Stimulated activated CD4-positive, alpha-beta T cell treated with anti-CD3 and anti-CD28 coated beads, TNF-alpha, amount 100 ng/mL, for 4 hours (primary cell): ENCODE measurements at places on chromosomes 12 and 14.

DNA sequence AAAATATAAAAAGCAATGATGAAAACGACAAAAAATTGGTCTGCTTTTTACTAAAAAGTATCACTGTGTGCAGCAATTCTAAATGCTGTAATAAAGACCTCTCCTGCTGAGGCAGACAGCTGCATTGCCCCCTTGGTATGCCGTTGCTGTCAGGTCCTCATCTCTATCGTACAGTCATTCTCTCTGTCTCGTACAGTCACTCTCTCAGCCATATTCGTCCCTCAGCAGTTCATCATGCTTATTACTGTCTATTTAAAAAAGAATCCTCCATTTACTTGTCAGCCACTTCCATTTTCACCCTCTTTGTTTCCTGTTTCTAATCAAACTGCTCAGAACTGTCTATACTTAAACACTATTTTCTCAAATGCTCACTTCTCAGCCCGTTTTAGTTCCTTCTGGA lies 123.6 kb downstream of the DIP2B start:
- no peak for DNase-seq

DNA sequence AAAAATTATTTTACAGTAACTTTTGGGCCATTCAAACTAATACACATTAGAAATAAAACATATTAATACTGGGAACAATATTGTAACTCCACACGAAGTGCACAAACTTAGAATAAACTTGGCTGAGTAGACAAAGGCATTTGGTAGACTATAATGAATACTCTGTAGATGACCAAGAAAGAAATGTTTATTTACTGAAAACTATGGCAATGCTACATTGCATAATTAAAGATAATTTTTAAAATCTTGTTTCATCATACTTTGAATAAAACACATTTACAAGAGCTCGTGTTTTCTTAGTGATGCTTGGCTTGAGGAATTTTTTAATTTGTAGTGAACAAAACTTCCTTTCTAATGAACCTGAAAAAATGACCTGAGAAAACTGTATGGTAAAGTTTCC lies 21.3 kb downstream of the RERG start:
- DNase-seq: no peak

- no peak for DNase-seq
These were observed 32.3 kb downstream of the EP400 start for GRCh38 chr12:131982041-131982440.

DNA sequence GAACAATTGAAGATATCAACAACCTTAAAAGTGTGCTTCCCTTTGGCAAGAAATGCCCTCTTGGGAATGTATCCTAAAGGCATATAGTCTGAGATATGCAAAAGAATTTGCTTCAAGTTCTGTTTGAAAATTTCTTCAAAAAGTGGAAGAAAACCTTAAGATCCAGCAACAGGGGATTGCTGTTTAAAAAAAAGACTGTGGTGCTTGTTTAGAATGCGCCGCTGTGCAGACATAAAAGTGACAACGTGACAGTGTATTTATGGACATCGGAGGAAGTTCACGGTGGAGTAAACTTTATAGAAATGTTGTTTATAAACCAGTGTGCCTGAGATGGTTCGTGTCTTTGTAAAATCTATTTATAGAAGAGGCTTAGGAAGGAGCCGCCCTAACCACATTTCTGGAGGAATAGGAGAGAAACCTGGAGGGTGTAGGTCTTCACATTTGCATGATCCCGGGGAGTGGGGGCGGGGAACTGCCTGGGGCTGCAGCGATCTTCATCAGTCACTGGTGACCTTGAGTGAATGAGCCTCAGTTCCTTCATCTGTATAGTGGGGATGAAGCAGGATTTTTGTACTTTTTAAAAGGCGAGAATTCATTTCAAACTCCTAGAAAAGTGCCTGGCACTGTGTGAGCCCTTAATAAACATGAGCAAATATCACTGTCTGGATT lies 27.5 kb downstream of the ADGRD1 start:
- DNase-seq: no peak

- DNase-seq: no peak
These were observed 11.7 kb downstream of the NOC4L start for GRCh38 chr12:132155771-132156572.

GRCh38 chr12:6084261-6084968 lies 40.1 kb downstream of the VWF start:
- no peak for DNase-seq

GRCh38 chr14:65095633-65096205 lies 6.6 kb downstream of the MAX start:
- DNase-seq: no peak
